ENCODE measurements at places on chromosomes 6 and 20. TPM values are rescaled to one million over a fixed set of nuclear protein-coding genes. Genes with fewer than 3 reads are reported as not detected.

The NKAPL gene
- 0.73 TPM for total RNA-seq

The TNFRSF6B gene
- total RNA-seq: 66.5 TPM

The LRRC73 gene
- total RNA-seq: 0.50 TPM

The SLC52A3 gene
- not detected for total RNA-seq

The SMIM28 gene
- not detected for total RNA-seq

The C6orf15 gene
- total RNA-seq: not detected

The SLC24A3 gene
- not detected for total RNA-seq

The FAM83B gene
- under 0.01 TPM for total RNA-seq

The FIG4 gene
- total RNA-seq: 27.8 TPM

The FNDC1 gene
- total RNA-seq: 0.17 TPM

The TSPO2 gene
- total RNA-seq: not detected

The KHDRBS2 gene
- total RNA-seq: not detected

The NRSN2 gene
- total RNA-seq: 62.2 TPM
